ENCODE measurements at places on chromosomes 6 and 20.

DNA sequence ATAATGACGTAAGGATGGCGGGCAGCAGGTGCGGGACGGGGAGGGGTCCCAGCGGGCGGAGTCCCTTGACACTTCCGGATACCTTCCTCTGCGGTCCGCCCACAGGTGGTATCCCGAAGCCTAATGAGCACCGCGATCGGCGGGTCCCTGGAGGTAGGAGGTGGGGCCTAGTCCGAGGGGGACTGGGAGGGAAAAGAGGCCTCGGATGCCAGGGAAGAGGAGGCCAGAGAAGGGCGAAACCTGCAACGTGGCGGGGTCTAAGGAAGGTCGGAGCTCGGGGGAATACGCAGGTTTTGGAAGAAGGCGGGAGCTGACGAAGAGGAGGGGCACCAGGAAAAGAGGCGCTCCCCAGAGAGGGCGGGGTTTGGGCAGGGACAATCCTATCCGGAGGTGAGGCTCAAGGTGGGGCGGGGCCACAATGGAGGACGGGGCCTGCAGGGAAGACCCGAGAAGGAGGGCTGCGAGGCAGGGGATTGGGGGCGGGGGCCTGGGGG lies 3.7 kb downstream of the PRSS16 start:
- peak; percentile 63 for DNase-seq

DNA sequence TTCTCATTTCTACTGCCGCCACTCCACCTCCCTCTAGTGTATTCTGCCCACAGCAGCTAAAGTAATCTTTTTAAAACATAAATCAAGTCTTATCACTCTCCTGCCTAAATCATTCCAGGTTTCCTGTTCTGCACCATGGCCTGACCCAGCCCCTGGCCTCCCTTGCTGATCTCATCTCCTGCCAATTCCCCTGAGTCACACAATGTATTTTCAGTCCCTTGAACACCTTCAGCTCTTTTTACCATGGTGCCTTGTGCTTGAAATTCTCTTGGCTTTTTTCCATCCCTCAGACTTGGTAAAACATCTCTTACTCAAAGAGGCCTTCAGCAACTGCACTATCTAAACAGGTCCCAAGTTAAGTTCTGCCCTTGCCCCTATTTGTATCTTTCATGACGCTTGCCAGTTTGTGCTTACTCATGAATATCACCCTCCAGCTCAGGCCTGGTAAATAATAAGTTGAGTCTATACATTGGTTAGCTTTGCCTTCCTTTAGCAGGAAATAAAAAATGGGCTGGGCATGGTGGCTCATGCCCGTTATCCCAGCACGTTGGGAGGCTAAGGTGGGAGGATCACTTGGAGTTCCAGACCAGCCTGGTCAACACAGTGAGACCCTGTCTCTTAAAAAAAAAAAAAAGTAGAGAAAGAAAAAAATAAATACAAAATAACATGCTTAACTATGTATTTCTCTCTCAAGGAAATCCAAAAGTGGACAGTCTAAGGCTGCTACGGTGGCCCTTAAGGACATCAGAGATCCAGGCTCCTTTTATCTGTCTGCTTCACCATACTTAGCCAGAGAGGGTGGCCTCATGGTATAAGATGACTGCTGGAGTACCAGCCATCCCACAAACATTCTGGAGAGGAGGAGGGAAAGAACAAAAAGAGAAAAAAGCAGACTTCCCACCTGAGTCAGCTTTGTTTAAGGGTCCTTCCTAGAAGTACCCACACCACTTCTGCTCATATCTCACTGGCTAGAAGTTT lies 62.2 kb downstream of the ARFGEF2 start:
- DNase-seq = no peak

DNA sequence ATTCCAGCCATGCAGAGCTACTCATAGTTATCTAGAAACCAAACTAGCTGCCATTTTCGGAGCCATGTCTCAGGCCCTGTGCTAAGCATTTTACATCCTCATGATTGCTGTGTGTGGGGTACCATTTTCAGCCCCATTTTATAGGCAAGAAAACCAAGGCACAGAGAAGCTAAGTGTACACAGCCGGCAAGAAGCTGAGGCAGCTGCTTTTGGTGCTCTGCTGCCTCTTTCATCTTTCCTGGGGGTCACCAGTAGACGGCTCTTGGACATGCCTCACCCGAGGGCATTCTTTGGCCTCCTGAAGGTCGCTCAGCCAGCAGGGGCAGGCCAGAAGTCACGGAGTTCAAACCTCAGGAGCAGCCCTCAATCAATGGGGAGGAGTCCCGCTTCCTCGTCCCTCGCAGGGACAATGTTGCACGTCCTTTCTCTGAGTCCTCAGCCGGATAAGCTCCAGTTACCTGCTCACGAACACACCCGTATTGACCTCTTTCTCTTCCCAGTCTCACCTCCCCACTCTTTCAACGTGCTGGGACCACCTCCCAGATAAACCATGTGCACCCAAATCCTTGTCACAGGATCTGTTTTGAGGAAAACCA lies 82.6 kb upstream of the BLCAP start:
- no peak for DNase-seq

DNA sequence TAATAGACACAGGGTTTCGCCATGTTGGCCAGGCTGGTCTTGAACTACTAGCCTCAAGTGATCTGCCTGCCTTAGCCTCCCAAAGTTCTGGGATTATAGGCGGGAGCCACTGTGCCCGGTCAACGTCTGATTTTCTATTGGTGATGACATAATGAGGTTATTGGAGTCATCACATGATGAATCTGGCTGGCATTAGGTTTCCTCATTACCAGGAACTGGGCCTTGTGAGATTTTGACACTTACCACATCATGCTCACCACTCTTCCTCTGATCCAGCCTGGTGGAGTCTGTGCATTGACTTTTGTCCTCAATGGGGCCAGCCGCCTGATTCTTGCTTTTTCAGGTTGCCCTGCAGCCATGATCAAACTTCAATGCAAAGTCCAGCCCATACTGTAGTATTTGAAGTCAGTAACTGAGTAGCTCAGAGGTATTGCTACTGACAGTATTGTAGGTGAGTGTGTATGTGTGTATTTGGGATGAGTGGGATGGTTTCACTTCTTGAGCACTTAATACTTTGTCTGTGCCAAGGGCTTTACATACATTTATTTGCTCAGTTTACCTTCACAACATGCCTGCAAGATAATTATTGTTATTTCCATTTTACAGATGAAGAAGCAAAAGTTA lies 16.0 kb downstream of the ANKS1A start:
- DNase-seq = no peak

GRCh38 chr6:98041921-98042320 lies 758.9 kb upstream of the MMS22L start:
- DNase-seq = no peak

DNA sequence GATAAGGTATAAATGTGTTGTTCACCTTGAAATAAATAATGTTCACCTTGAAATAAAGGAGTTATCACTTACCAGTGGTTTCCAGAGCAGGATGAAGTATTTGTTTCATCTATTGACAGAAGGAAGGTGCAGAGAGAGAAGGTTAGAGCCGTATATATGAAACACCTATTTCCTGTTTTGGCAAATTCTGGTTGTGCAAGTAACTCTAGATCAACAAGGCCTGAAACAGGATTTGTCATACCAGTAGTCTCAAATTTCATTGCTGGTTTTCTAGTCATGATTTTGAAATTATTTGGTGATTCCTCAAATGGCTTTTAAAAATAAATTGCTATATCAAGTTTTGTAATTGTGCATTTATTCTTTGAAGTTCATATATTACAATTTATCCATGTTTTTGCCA lies at the start of gene CRISP3:
CRISP3 (minus strand) TSS at position 130 of the 400 bp plus-strand sequence; CDS start at position 109, 21 bp downstream.
- no peak for DNase-seq
